ENCODE measurements at places on chromosomes 4 and X. TPM values are rescaled to one million over a fixed set of nuclear protein-coding genes. Genes with fewer than 3 reads are reported as not detected.

DSPP gene
- total RNA-seq = under 0.01 TPM

HMGN5 gene
- total RNA-seq = 4.2 TPM

ACE2 gene
- not detected for total RNA-seq

NKX6-1 gene
- total RNA-seq = 1.4 TPM

YIPF6 gene
- total RNA-seq = 33.2 TPM

GYPB gene
- 2.3 TPM for total RNA-seq

ERCC6L gene
- 1.4 TPM for total RNA-seq

CCDC149 gene
- total RNA-seq = 22.1 TPM

VMA21 gene
- total RNA-seq = 190 TPM

NAP1L2 gene
- total RNA-seq = 65.3 TPM

HSFX4 gene
- total RNA-seq = not detected

APBB2 gene
- total RNA-seq = 107 TPM

ZNF157 gene
- 5.1 TPM for total RNA-seq

RPL39 gene
- 2,362 TPM for total RNA-seq

Data from diencephalon (tissue), 1 donor.